ENCODE measurements at places on chromosomes 7 and 10. TPM values are rescaled to one million over a fixed set of nuclear protein-coding genes. Genes with fewer than 3 reads are reported as not detected.

Gene ACSM6
- total RNA-seq, result 4.3 TPM

Gene TCTN3
- total RNA-seq, result 17.2 TPM

Gene JCAD
- total RNA-seq, result 3.8 TPM

Gene AKR1D1
- total RNA-seq, result not detected

Gene STOX1
- total RNA-seq, result 2.6 TPM

Gene PAPSS2
- 5.1 TPM for total RNA-seq

Gene HOXA1
- 3.0 TPM for total RNA-seq
